Left renal pelvis (tissue), 4 donors: ENCODE measurements at places on chromosomes 16 and 17. TPM values are rescaled to one million over a fixed set of nuclear protein-coding genes. Genes with fewer than 3 reads are reported as not detected.

GRCh38 chr16:56041556-56042140 lies 149.6 kb upstream of the GNAO1 start:
- no peak for DNase-seq

The CD300H gene
- polyA plus RNA-seq = not detected

DNA sequence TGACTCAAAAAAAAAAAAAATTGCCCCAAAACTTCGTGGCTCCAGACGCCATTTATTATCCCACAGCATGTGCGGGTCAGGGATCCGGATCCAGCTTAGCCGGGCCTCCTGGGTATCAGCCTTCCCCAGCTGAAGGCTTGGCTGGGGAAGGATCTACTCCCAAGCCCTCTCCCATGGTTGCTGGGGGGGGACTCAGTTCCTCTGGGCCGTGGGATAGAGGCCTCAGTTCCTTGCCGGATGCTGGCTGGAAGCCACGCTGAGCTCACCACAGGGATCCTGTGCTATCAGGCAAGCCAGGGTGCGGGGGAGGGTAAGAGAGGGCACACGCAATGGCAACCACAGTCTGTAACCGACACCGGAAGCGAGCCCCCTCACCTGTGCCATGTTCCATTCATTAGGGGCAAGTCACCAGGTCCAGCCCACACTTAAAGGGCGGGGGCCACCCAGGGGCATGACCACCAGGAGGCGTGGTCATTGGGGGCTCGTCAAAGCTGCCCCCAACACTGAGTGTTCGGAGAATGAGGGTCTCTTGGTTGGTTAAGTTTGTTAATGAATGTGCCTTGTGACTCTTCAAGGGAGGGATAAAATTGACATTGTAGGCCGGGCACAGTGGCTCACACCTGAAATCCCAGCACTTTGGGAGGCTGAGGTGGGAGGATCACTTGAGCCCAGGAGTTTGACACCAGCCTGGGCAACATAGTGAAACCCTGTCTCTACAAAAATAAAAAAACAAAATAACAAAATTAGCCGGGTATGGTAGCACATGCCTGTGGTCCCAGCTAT lies 210.0 kb upstream of the GSE1 start:
- no peak for DNase-seq

DNA sequence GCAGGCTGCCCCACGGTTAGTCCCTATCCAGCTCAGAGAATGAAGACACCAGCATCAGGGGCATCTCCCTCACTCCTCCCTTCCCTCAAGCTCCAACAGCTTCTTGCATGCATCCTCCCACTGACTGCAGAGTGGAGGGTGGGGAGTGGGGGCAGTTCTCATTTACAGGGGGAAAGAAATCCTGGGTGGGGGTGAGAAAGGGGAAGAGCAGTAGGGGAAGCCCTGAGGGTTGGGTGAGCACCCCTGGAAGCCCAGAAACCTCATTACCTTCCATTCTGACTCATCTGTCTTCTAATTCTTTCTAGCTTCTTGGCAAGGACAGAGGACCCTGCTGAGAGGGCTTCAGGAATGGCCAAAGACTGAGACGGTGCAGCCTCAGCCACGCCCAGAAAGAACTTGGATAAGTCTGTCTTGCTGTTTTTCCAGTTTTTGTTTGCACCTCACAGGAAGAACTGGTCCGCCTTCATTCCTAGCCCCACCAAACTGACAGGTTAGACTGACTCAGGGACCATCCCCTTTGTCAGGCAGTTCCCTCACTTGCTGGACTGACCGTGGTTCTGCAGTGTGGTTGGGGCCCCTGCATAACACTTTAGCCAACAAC lies 52.5 kb upstream of the WSB1 start:
- DNase-seq = no peak

DNA sequence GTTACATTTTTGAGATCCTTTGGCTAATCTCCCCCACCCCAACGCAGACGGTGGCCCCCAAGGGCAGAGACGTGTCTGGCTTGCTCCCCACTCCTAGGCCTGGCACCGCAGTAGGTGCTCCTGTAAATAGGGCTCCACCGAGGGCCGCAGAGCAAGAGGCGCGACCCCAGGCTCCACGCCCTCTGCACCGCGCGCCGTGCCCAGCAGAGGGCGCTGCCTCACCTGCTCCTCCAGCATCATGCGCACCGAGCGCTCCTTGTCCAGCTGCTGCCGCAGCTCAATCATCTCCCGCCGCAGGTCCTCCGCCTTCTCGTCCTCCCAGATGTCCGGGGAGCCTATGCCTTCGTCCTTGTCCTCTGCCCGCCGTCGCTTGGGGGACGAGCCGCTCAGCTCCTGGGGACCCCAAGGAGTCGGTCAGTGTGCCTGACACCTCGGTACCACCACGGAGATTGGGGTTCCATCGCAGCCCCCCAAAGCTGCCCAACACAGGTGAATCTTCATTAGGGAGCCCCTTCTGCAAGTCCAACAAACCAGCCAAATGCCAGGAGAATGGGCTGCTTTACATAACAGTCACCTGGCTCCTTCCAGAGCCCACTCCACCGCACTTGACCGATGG lies 11.2 kb downstream of the TFAP4 start:
- no peak for DNase-seq

The MYOCD gene
- polyA plus RNA-seq = 5.9 TPM

The BCO1 gene
- polyA plus RNA-seq = 2.5 TPM
